Caco-2 (cell line): ENCODE measurements at places on chromosomes 4 and X. TPM values are rescaled to one million over a fixed set of nuclear protein-coding genes. Genes with fewer than 3 reads are reported as not detected.

- no peaks in the 10 kb centered on the region for H3K27me3 ChIP-seq
- H3K4me3 ChIP-seq, result no peak overlapping the region
- H3K4me1 ChIP-seq, result peaks cover 58% of the 10 kb centered on the region
- no peaks in the 10 kb centered on the region for H3K36me3 ChIP-seq
- no peak for DNase-seq
Measured at GRCh38 chrX:13024986-13025385, 19.4 kb downstream of the FAM9C start.

CXCL10 gene
- not detected in 2 replicates for total RNA-seq

UGT2B10 gene
- total RNA-seq, result 0.25 and 0.37 TPM in 2 replicates

DNA sequence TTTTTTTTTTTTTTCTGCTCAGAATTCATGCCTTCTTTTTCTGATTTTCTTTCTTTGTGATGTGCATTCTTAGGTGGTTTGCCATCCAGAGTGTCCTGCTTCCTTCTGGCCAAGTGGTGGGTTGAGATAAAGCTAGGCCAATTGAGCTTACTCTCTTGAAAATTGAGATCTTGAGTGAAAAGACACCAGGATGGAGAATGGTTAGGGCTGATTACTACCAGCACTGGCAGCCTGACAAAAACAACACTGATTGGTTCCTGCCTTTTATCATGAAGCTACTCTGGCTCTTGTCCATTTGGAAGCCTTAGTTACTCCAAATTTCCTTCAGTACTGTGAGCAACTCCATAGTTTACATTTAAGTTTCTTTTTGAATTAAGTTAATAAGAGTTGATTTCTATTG lies 404.0 kb downstream of the PPARGC1A start:
- no peak overlapping the region for H3K27ac ChIP-seq
- no peak overlapping the region for H3K4me3 ChIP-seq
- DNase-seq, result no peak
- no peaks in the 10 kb centered on the region for H3K36me3 ChIP-seq
- H3K4me1 ChIP-seq, result no peaks in the 10 kb centered on the region
- H3K27me3 ChIP-seq, result no peaks in the 10 kb centered on the region

GEMIN8 gene
- 7.7 and 8.6 TPM in 2 replicates for total RNA-seq

DNA sequence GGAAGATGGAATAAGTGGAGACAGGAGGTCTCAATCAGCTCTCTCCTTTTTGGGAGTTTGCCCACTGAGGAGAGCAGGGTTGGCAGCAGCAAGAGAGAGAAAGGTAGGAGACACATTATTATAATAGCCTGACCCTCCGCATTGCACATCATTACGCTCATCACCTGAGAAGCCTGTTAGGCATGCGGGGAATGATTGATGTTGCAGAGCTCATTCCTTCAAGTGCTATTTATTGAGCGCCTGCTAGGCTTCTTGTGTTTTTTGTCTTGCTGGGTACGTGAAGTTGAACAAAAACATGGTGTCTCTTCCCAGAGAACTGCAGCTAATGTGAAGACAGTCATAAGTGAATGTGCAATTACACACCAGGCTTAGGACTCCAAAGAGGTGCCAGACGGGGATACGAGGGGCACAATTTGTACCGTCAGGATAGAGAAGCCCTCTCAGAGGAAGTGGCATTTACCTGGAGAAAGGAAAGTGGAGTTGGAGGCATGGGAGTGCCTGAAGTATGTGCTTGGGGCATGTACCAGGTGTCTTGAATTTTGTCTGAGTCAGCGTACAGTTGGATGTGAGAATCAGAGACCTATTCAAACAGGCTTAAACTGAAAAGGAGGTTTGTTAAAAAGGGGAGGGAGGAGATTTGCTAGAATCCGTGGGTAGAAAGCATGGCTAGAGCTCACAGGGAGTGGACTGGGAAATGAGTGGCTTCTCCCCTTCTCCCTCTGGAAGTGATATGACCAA lies 90.2 kb upstream of the SOD3 start:
- DNase-seq, result no peak
- H3K4me1 ChIP-seq, result no peaks in the 10 kb centered on the region
- H3K4me3 ChIP-seq, result no peak overlapping the region
- no peaks in the 10 kb centered on the region for H3K36me3 ChIP-seq
- H3K27ac ChIP-seq, result no peak overlapping the region

GRCh38 chrX:109911046-109911445 lies 91.9 kb upstream of the TMEM164 start:
- no peak for DNase-seq
- no peaks in the 10 kb centered on the region for H3K27me3 ChIP-seq
- H3K27ac ChIP-seq, result no peak overlapping the region
- H3K4me1 ChIP-seq, result peaks cover 5% of the 10 kb centered on the region; the same call in 1 of the 2 replicates
- no peak overlapping the region for H3K4me3 ChIP-seq
- no peaks in the 10 kb centered on the region for H3K36me3 ChIP-seq

DNA sequence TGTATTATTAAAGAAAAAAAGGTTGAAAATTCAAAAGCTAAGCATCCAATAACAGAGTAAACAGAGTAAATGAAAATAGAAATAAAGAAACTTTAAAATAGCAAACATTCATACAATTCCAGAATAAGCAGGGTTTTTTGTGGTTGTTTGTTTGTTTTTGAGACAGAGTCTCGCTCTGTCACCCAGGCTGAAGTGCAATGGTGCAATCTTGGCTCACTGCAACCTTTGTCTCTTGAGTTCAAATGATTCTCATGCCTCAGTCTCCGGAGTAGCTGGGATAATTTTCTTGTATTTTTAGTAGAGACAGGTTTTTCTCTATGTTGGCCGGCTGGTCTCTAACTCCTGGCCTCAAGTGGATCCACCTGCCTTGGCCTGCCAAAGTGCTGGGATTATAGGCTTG lies 6.6 kb upstream of the THOC2 start:
- H3K36me3 ChIP-seq, result no peaks in the 10 kb centered on the region
- H3K27ac ChIP-seq, result no peak overlapping the region
- H3K4me3 ChIP-seq, result no peak overlapping the region
- no peaks in the 10 kb centered on the region; the same call in 1 of the 2 replicates for H3K4me1 ChIP-seq
- DNase-seq, result no peak
- H3K27me3 ChIP-seq, result no peaks in the 10 kb centered on the region

- no peak overlapping the region for H3K4me3 ChIP-seq
- H3K4me1 ChIP-seq, result peaks cover 12% of the 10 kb centered on the region; the same call in 1 of the 2 replicates
- no peaks in the 10 kb centered on the region for H3K36me3 ChIP-seq
- DNase-seq, result no peak
Measured at GRCh38 chrX:84248226-84248625, 60.2 kb upstream of the RPS6KA6 start.

DNA sequence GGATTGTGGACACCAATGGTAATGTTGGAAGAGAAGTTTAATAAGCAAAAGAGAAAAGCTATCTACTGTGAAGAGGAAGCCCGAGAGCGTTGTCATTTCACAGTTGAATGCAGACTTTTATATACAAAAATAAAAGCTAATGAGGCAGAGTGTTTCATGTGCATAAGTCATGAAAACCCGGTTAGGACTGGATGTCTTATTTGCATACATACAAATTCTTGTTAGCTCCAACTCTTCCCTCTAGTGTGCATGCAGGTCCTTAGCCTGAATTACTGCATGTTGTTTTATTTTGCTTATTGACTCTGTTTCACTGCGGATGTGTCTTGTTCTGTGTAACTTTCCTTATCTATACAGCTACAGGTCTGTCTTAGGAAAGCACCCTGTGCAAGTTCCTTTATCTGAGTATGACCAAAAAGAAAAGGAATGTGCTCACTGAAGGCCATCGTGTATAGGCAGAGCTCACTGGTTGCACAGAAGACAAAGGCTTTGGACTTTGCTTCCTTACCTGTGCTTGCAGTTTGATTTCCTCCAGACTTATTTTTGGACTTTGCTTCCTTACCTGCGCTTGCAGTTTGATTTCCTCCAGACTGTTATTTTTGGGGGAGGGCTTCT lies 25.1 kb upstream of the UGT2B11 start:
- peak overlapping the region; percentile 84 for H3K27ac ChIP-seq
- peaks cover 20% of the 10 kb centered on the region for H3K4me1 ChIP-seq
- no peak overlapping the region for H3K4me3 ChIP-seq

- no peak overlapping the region for H3K27ac ChIP-seq
- DNase-seq, result peak; percentile 68
- no peak overlapping the region for H3K4me3 ChIP-seq
- no peaks in the 10 kb centered on the region for H3K4me1 ChIP-seq
Measured at GRCh38 chrX:70262952-70263567, 3.1 kb upstream of the P2RY4 start.

MAGEC3 gene
- total RNA-seq, result not detected in 2 replicates

PCSK1N gene
- total RNA-seq, result 19.5 and 24.1 TPM in 2 replicates

MTNR1A gene
- total RNA-seq, result not detected in 2 replicates

EREG gene
- 35.5 and 37.0 TPM in 2 replicates for total RNA-seq

ZNF157 gene
- not detected in 2 replicates for total RNA-seq

- no peak overlapping the region for H3K27ac ChIP-seq
- H3K4me1 ChIP-seq, result no peaks in the 10 kb centered on the region
- DNase-seq, result no peak
- H3K4me3 ChIP-seq, result no peak overlapping the region
- no peaks in the 10 kb centered on the region for H3K27me3 ChIP-seq
- H3K36me3 ChIP-seq, result no peaks in the 10 kb centered on the region
Measured at GRCh38 chr4:184853436-184853835, 27.7 kb upstream of the ACSL1 start.
